Esophagus mucosa (tissue), 1 donor: ENCODE measurements at places on chromosomes 6 and 20. TPM values are rescaled to one million over a fixed set of nuclear protein-coding genes. Genes with fewer than 3 reads are reported as not detected.

CST11 gene
- not detected for total RNA-seq

MRPL14 gene
- 47.4 TPM for total RNA-seq

RBM12 gene
- 58.0 TPM for total RNA-seq

ZC3H12D gene
- 0.36 TPM for total RNA-seq

NECAB3 gene
- 8.0 TPM for total RNA-seq

ANGPT4 gene
- 0.08 TPM for total RNA-seq

AK9 gene
- 2.1 TPM for total RNA-seq

HDGFL1 gene
- not detected for total RNA-seq

FUT9 gene
- total RNA-seq: not detected

KIF25 gene
- not detected for total RNA-seq

STMND1 gene
- not detected for total RNA-seq

TUBB2B gene
- 3.0 TPM for total RNA-seq

TRIM15 gene
- total RNA-seq: not detected

SLC17A3 gene
- not detected for total RNA-seq

WTAP gene
- 71.0 TPM for total RNA-seq

GSTA3 gene
- not detected for total RNA-seq

TCF15 gene
- not detected for total RNA-seq

EPPIN gene
- not detected for total RNA-seq

CCR6 gene
- not detected for total RNA-seq

SCAND1 gene
- 47.9 TPM for total RNA-seq

FAM83C gene
- total RNA-seq: 39.1 TPM

TTK gene
- total RNA-seq: 11.0 TPM

MMP24 gene
- 0.08 TPM for total RNA-seq

TRIM31 gene
- 0.20 TPM for total RNA-seq

FAM217A gene
- not detected for total RNA-seq

MEI4 gene
- not detected for total RNA-seq

METTL24 gene
- not detected for total RNA-seq

IL17A gene
- not detected for total RNA-seq

CLPSL1 gene
- total RNA-seq: not detected

ADGB gene
- total RNA-seq: not detected

SIRPA gene
- 15.1 TPM for total RNA-seq

ZNF165 gene
- total RNA-seq: 3.0 TPM

MAS1L gene
- total RNA-seq: not detected

SULF2 gene
- total RNA-seq: 26.4 TPM

CFAP206 gene
- 0.28 TPM for total RNA-seq

RIPOR2 gene
- 2.1 TPM for total RNA-seq

ZSCAN31 gene
- total RNA-seq: 9.4 TPM

KIF3B gene
- total RNA-seq: 11.9 TPM

OR2B6 gene
- total RNA-seq: not detected

CSNK2B gene
- total RNA-seq: 108 TPM
